Smooth muscle cell of trachea (primary cell): ENCODE measurements at places on chromosomes 3 and 15. TPM values are rescaled to one million over a fixed set of nuclear protein-coding genes. Genes with fewer than 3 reads are reported as not detected.

The GLT8D1 gene
- total RNA-seq: 125 and 126 TPM in 2 replicates

The SPATA16 gene
- not detected in 2 replicates for total RNA-seq

The FBXO40 gene
- total RNA-seq: under 0.01 TPM in 1 of 2 replicates, not detected in the other

The SAMD7 gene
- total RNA-seq: not detected in 2 replicates

The PP2D1 gene
- not detected in 2 replicates for total RNA-seq

The DPPA2 gene
- not detected in 2 replicates for total RNA-seq

The CFAP100 gene
- not detected in 2 replicates for total RNA-seq

The RPL22L1 gene
- total RNA-seq: 73.3 and 335 TPM in 2 replicates

The GHSR gene
- total RNA-seq: not detected in 2 replicates

The ZNF770 gene
- 30.7 and 32.9 TPM in 2 replicates for total RNA-seq

The ELL3 gene
- 3.3 and 7.4 TPM in 2 replicates for total RNA-seq

The GOLGA6L1 gene
- not detected in 2 replicates for total RNA-seq

The TM4SF18 gene
- 0.44 TPM in 1 of 2 replicates, not detected in the other for total RNA-seq

The CDHR4 gene
- total RNA-seq: 0.33 TPM in 1 of 2 replicates, not detected in the other

The CCK gene
- total RNA-seq: 15.3 and 34.1 TPM in 2 replicates

The KLHL6 gene
- not detected in 2 replicates for total RNA-seq

The MRPS11 gene
- 23.3 and 40.4 TPM in 2 replicates for total RNA-seq

The NLGN1 gene
- total RNA-seq: 1.0 and 3.3 TPM in 2 replicates

The NAALADL2 gene
- 19.2 and 19.7 TPM in 2 replicates for total RNA-seq

The ANKRD34C gene
- total RNA-seq: not detected in 2 replicates

The ANKDD1A gene
- 9.2 and 19.0 TPM in 2 replicates for total RNA-seq

The GOLGA6L4 gene
- total RNA-seq: 1.2 and 3.6 TPM in 2 replicates

The PAQR5 gene
- 5.8 and 7.9 TPM in 2 replicates for total RNA-seq

The FBN1 gene
- 887 and 1,012 TPM in 2 replicates for total RNA-seq

The ZNF609 gene
- total RNA-seq: 16.2 and 19.5 TPM in 2 replicates

The IL5RA gene
- total RNA-seq: not detected in 2 replicates

The ARIH2 gene
- 64.4 and 72.0 TPM in 2 replicates for total RNA-seq

The PROS1 gene
- total RNA-seq: 22.5 and 25.2 TPM in 2 replicates
